ENCODE measurements at places on chromosomes 4 and X.
A peak's percentile ranks its signal among the peaks of the same experiment; 100 is the strongest.

- DNase-seq, result no peak
Observed at GRCh38 chrX:153063315-153063714, 7.0 kb downstream of the PNMA3 start.

DNA sequence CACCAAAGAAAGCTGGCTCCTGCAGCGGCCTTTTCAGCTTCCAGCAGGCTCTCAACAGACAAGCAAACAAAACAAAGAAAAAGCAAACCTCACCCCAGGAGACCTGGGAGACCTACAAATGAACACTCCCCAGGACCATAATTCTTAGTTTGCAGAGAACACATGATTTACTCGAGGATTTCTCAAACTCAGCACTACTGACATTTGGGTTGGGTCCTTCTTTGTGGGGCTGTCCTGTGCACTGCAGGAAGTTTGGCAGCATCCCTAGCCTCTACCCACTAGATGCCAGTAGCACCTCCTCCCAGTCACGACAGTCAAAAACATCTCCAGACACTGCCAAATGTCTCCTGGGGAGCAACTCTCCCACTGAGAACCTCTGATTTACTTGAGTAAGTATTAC lies 21.9 kb downstream of the APOO start:
- no peak for DNase-seq

DNA sequence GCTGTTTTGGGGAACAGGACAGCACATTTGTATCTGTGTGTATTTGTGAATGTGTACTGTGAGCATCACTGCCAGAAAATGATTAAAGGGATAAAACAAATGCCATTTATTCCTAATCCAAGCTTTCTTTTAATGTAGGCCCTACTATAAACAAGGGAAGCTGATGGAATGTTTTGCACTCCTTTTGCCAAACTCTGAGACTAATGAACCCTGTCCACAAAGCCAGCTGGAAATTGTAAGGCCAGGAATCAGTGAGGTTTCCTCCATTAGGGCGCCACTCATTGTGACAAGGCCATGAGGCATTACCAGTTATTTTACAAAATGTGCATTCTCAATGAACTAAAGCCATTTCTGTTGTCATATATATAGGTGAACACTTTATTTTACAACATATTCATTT lies 163.0 kb upstream of the NAP1L5 start:
- DNase-seq, result no peak

GRCh38 chr4:128220286-128221235 lies 67.1 kb downstream of the PGRMC2 start:
- no peak for DNase-seq

DNA sequence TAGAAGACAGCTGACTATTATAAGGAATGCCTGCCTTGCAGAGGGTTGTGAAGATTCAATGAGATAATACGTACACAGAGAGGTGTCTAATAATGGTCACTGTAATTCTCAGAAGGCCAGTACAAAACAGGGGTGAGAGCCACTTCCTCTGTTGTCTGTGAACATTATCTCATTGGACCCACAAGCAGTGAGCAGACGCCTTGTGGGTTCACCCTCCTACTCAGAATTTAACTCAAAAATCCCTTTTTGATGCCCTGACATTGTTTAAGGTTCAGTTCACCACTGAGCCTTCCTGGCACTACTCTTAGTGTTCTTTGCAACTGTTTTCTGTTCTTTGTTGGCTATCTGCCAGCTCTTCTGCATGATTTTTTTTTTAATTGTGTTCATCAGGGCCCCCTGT lies 467.4 kb downstream of the BCOR start:
- DNase-seq, result no peak

GRCh38 chr4:165131247-165131832 lies 18.7 kb upstream of the TMEM192 start:
- DNase-seq, result peak; percentile 78

DNA sequence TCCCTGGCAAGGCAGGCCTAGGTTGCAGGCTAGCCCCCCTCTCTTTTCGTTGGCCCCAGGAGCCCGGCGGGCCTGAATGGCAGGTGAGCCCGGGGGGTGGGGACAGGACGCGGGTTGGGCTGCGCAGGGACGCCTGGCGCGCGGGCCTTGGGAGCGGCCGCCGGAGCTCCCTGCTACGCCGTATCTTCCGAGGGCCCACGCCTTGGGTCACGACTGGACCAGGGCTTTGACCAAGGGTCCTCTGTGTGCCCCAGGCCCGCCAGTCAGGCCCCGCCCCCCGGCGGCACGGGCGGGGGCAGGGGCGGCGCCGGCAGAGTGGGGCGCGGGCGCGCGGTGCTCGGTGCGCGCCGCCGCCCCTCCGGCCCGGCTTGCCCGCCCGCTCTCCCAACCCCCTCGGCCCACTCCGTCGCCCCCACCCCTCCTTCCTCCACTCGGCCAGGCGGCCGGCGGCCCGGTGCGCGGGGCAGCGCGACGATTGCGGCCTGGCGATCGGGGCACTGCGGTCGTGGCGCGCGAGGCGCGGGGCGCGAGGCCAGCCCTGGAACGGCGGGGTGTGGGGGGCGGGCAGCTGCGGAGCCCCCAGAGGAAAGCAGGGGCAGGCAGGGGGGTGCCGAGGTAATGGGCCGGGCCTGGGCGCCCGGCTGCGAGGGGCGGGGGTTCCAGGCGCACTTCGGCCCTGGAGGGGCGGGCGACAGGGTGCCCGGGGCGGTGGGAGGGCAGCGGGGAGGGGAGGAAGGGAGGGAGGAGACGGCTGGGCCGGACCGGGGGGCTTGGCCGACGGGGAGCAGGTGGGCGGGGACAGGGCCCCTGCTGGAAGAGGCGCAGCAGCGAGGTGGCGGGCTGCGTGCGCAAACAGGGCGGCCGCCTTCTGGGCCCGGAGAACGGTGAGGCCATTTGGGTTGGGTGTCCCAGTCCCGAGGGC lies at the start of gene PRRG3:
Gene PRRG3 (plus strand): TSS at position 798 of the 922 bp plus-strand sequence. CDS start 3,357 bp downstream, outside the sequence.
- no peak for DNase-seq
